Heart right ventricle (tissue), 16 donors: ENCODE measurements at places on chromosomes 2 and 18.
A peak's percentile ranks its signal among the peaks of the same experiment; 100 is the strongest.

DNA sequence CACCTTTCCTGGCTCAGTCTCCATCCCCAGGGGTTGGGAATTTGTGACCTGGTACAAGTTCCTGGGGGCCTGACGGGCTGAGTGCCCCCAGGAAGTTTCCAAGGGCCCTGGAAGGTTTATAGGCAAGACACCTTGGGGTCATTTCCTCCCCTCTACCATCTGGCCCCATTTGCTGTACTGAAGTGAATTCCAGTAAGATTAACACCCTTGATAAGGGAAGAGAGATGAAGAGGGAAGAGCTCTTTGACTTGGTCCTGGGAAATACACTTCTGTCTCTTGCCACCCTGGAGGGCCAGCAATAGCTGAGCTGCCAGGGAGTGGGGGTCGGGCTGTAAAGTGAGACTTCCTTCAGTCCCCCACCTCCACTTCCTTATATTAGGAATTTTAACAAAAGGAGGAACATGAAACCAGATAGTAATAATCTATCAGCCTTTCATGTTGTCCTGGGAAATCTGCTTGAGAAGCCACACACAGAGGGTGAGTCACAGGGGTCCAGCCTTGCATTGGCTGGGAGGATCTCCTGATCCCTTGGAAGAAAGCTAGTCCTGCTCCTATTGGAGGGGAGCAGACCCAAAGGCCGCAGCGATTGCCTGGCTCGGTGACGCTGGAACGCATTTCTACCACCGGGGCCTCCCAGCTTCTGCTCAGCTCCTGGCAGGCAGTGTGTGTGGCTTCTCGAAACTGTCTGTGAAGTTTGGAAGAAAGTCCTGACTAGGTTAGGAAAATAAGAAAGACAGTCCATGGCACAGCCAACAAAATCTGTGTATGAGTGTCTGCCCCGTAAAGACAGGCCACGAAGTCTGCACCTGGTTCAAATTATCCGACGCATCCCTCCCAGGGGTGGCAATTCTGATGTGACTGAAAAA lies 87.3 kb downstream of the ACAA2 start:
- DNase-seq = peak; percentile 49

DNA sequence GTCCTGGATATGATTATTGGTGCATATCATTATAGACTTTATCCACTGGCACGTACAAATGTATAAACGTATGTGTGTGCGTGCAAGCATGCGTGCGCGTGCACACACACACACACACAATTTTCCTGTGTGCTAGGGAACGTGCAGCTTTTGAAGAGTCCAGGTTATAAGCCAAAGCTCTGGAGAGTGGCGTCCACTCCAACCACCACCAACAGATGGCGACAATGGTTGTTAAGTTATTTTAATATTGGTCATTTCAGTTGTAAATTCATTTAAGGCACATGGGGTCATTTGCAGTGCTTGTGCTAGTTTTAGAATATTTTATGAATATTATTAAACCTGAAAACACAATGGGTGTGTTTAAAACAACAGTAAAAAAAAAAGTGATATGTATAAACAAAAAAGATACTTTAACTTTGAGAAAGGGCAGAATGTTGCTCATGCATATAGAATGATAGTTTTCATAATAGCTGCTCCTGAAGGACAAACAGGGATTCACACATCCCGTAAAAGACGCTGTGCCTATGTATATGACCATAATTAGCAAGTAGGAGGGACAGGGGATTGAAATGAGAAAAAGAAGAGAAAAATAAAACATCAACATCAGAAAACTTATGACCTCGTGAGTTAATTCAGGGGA lies 124.2 kb upstream of the ITGB6 start:
- peak; percentile 51 for DNase-seq

DNA sequence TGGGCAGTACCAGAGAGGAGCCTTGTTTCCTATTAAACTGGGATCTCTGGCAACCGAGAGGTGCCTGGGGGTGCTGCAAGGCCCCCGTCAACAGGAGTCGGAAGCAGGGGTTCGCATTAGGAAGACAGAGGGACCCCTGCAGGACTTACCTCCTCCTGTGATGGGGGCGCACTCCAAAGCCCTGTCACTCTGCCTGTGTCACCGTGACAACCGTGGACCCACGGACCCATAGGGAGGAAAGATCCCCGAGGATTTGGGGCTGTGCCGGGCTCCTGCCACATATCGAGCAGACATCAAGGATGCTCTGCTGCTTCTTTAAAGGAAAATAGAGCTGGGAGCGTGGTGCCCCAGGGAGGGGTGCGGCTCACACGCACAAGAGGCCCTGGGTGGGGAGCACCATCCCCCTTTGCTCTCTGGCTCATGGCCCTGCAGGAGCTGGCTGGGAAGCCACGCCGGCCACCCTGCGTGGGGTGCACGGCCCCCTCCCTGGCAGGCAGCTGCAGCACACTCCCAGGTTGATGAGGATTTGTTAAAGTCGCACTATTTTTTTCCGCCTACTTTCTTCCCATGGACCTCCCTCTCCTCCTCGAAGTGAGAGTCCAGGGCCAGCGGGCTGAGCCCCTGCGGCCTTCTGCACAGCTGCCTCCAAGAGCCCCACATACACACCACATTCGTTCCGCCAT lies 167.5 kb downstream of the TWIST2 start:
- no peak for DNase-seq

- DNase-seq = no peak
Observed at GRCh38 chr18:8319798-8320489, 289.3 kb upstream of the RAB12 start.
